ENCODE measurements at places on chromosomes 5 and 9.

DNA sequence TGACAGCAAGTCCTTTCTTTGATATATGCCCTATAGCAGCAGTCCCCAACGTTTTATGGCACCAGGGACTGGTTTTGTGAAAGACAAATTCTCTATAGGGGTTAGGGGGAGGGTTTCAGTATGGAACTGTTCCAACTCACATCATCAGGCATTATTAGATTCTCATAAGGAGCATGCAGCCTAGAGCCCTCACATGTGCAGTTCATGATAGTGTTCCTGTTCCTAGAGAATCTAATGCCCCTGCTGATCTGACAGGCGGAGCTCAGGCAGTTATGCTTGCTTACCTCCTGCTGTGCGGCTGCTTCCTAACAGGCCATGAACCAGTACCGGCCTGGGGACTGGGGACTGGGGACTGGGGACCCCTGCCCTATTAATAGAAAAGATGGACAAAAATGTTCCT lies 2.7 kb upstream of the RAPGEF6 start:
- no peak for DNase-seq

DNA sequence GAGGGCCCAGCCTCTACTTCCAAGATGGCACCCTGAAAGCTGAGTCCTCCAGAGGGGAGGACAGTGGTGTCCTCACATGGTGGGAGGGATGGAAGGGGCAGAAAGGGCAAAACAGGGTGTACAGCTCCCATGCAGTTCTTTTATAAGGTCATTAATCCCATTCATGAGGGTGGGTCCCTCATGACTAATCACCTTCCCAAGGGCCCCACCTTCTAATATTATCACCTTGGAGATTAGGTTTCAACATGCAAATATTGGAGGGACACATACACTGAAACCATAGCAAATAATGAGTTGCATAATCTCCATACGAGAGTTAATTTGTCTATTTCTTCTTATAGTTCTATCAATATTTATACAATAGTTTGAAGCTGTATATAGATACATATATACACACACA lies 5.8 kb upstream of the ZBTB43 start:
- no peak for DNase-seq

DNA sequence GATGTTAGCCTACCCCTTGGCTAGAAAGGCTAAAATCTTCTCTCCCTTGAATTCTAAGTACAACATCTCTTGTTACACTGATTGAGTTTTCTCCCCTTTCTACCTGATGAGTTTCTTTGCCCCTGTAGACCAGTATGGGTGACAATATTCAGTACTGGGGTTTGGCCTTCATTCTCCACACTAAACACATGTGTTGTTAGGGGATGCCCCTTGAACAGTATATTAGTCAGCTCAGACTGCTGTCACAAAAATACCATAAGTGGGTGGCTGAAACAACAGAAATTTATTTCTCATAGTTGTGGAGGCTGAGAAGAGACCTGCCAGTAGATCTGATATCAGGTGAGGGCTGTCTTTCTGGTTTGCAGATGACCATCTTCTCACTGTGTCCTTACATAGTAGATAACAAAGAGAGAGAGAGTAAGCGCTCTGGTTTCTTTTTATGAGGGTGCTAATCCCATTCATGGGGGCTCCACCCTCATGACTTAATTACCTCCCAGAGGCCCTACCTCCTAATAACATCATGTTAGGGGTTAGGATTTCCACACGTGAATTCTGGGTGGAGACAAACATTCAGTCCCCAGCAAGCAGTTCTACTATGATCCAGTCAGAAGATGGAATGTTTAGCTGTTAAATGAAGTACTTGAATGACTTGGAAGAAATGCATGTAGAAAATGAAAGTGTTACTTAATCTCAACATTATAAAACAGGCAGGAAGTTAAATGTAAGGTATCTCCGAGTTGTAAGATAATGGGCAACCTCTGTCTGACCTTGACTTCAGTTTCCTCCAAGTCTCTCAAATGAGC lies 17.5 kb downstream of the VLDLR start:
- DNase-seq: no peak

DNA sequence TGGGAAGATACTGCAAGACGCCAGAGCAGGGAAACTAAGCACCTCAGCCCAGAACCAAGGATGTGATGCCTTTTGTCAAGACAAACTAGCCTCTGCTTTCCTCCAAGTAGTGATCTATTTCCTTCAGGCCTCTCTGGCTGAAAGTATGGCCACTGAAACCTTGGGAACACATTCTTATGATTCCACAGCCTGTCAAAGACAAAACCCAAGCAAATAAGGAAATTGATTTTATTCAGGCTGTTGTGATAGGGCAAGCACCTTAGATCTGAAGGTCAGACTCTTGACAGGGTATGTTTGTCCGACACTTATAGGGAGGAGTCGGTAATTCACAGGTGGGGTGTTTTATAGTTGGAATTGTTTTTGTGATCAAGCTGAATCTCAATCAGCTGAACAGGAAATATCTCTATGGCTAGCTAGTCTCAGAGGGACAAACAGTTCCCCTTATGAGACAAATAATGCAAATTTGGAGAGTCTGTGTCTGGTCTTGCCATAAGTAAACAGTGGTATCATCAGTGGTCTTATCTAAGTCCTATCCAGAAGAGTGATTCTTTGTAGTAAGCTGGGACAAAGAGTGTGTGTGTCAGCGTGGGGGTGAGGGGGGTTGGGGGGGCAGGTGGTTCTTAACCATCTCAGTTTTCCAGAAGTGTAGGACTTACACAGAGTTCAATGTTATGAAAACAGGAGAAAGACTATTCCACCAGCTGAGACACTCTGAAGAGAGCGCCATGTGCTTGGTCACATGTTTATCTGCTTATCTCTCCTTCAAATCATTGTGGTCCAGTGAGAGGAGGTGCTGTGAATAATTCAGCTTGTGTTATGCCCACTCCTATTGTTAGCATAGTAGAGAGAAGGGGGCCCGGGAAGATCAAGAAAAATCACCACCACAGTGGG lies 6.7 kb upstream of the ZCCHC10 start:
- DNase-seq: no peak

DNA sequence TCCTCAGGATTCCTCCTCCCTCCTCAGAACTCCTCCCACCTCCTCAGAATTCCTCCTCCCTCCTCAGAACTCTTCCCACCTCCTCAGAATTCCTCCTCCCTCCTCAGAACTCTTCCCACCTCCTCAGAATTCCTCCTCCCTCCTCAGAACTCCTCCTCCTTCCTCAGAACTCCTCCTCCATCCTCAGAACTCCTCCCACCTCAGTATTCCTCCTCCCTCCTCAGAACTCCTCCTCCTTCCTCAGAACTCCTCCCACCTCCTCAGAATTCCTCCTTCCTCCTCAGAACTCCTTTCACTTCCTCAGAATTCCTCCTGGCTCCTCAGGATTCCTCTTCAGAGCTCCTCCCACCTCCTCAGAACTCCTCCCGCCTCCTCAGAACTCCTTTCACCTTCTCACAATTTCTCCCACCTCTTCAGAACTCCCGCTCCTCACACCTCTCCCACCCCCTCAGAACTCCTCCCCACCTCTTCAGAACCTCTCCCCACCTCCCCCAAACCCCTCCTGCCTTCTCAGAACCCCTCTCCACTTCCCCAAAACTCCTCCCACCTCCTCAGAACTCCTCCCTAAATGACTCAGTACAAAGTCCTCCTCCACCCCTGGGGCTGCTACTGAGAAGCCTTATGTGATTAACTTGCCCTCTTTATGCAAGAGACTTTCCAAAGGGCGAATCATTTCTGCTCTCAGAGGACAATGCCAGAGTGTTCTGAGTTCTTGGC lies 23.2 kb downstream of the SLC46A2 start:
- DNase-seq: peak; percentile 25

- DNase-seq: no peak
Observed at GRCh38 chr5:68407311-68408239, 192.0 kb downstream of the PIK3R1 start.

DNA sequence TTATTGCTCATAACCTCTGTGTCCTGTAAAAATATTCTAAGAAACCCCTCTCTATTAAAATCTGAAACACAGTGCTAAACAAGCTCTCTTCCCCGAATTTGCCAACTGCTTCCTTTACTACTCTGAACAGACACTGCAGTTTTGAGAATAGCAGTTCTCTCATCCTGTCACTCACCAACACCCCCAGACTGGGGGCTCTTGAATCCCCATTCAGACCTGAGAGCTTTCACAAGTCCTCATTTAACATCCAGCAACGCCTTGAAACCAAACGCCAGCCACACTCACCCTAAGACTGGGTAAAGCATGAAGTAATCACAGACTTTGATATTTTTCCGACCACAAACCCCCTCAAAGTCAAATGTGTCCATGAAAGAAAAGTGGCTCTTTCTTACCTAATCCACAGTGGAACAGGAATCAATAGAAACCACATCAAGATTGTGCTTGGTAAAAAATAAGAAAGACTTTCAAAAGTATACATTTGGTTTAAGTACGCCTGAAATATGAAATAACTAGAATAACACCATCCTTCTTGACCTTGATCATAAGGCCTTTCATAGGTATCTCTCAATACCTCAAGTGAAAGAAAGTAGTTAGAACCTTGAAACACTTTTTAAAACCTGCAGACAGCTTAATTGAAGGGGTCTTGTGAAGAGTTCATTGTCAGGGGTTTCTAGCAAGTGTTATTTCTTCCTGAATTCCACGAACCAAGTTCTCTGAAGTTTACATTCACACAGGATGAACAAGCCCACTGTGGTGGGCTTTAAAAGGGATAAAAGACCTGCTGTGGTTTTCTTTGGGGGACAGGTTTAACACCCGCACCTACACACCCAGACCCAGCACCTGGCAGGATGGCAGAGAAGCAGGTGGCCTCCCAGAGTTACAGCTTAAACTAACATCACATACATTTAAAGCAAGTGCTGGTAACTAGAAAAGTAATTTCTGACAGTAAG lies 412.6 kb downstream of the MLLT3 start:
- no peak for DNase-seq

GRCh38 chr9:77811832-77812231 lies 163.7 kb upstream of the GNA14 start:
- DNase-seq: no peak

- DNase-seq: no peak
Observed at GRCh38 chr9:35226651-35227050, 64.8 kb downstream of the UNC13B start.

All from T1000 (cell line).